Stimulated activated CD4-positive, alpha-beta T cell treated with anti-CD3 and anti-CD28 coated beads, Interleukin-12 subunit alpha, Interleukin-12 subunit beta, amount 100 ng/mL, for 24 hours (primary cell): ENCODE measurements at places on chromosomes 6 and 20.

DNA sequence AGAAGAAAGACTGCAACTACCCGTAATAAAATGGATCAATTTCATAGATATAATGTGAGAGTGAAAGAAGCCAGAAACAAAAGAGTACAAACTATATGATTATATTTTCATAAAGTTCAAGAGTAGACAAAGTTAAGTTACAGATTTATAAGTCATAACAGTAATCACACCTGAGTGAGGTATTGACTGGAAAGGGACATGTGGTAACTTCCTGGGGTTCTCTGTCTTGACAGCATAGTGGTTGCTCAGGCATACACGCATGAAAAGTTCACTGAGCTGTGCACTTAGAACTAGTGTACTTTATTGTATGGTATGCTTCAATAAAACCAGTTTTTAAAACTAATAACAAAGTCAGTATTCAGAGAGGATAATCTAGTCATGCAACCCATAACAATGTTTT is 653.6 kb downstream of the EPM2A start:
- no peak for DNase-seq

- DNase-seq = no peak
Observed at GRCh38 chr6:11389977-11390376, 147.6 kb upstream of the TMEM170B start.

DNA sequence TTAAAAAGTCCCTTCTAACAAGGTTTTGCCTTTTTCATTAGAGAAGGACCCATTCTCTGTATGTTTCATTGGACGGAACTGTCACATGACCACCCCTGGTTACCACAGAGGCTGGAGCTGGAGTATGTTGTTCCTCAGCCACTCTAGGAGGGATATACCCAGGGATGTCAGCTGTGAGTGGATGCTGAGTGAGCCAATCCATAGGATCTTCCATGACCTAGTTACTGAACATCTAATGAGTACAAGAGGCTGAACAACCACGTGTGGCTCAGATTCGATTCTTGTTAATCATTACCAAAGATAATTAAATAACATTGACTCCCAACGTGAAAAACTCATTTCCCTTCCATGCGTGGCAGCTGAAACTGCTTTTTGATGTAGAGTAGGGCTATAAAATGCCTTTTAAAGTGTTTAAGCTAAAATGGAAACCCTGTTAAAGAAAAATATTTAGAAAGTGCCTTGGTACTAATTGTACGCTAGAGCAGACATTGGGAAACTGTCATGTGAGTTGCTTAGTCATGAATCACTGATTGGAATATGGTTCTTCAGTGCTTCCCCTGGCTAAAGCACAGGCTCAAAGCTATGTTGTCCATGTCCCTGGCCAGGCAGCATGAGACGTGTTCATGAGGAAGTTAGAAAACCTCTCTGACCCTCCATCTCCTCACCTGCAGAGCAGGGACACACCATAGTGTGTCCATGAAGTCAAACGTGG is 256.1 kb downstream of the ZNF217 start:
- DNase-seq = no peak

GRCh38 chr20:17943343-17943742 is 25.3 kb downstream of the SNX5 start:
- no peak for DNase-seq
